GOT3 (cell line): ENCODE measurements at places on chromosomes 5 and 9.

GRCh38 chr9:114034196-114034595, 43.9 kb downstream of the AMBP start:
- no peak for DNase-seq

DNA sequence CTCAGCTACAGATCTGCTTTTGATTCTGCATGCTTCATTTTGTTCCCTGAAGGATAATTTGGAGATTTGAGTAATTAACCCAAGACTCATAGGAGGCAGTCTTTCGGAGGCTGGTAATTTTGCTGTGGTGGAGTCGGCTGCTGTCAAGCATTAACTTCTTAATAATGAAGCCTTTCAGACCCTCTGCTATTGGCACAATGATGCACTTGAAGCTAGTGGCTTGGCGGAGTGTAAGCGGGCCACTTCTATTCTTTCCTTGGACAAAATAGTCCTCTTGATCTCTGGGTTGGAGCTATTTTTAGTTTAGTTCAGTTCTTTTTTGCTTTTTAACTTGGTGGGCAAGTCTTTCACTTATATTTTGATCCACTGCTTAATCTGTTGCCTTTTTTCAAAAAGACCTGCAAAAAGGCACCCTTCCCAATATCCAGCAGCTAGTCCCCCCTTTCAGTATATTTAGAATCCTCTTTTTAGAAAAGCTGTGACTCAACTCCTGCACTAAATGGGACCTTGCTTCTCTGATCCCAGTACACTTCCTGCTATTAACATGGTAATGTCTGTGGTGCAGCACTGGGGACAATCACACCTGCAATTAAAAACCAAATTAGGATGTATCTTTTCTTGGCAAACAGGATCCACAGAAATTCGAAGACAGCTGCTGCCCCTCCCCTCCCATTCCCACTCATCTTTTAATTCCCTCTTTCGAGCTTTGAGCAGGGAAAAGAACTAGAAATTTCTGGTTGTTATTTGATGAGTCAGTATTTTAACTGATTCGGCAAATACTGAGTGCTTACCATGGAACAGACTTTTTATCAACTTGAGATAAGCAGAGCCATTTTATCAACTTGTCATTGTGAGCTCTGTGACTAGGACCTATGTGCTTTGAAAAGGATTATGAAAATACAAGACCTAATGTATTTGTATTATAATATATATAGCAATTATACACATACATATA, 169.4 kb upstream of the ANKRD55 start:
- DNase-seq: no peak

DNA sequence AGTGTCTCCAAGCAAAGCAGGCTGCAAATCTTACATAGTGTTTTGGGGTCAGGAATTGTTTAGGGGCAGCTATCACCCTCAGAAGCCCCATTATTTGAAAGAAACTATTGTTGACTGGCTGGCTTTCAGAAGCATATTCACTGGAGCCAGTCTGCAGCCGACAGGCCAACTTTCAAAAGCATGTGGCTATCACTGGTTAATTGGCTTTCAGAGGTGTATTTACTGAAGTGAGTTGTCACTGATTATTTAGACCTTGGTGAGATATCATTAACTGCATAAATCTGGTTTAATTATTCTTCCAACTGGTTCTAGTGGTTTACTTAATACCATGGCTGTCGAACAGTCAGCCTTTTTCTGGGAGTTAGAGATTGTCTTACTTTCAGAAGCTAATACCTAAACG, 247.0 kb downstream of the CWC27 start:
- DNase-seq: no peak

GRCh38 chr9:106218427-106218826, 524.1 kb downstream of the TMEM38B start:
- no peak for DNase-seq

- no peak for DNase-seq
These were observed 169.2 kb downstream of the SLC12A2 start for GRCh38 chr5:128252756-128253155.

- DNase-seq: no peak
These were observed 130.0 kb upstream of the CDKN2B start for GRCh38 chr9:22138956-22139660.

DNA sequence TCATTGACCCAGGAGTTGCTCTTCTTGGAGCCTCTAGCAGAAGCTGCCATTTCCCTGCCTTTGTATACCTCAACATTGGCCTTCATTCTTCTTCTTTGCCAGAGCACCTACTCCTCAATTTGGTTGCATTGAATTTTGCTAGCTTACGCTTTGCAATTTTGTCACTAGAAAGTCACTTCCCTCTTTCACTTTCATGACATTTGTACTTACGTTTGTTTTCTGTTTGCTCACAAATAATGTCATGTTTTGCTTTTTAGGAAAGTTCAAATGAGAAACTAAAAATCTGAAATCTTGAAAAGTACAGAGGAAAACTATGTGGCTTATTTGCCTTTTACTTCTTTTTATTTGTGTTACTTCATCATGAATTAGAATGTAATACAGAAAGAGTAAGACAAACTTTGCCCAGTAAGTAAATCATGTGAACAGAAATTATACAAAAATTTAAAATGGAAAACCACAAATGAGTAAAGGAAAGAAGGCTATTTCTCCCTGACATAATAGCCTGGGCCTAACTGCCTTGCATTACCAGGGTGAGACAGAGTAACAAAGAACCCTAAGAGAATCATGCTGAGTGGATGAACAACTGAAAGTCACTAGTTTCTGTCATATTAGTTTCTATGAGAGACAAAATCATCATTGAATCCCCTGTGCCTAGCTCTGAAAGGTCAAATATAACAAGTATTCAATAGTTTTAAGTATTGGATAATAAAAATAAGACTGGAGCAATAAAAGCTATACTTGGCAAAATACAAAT, 7.4 kb upstream of the IFNA1 start:
- no peak for DNase-seq

DNA sequence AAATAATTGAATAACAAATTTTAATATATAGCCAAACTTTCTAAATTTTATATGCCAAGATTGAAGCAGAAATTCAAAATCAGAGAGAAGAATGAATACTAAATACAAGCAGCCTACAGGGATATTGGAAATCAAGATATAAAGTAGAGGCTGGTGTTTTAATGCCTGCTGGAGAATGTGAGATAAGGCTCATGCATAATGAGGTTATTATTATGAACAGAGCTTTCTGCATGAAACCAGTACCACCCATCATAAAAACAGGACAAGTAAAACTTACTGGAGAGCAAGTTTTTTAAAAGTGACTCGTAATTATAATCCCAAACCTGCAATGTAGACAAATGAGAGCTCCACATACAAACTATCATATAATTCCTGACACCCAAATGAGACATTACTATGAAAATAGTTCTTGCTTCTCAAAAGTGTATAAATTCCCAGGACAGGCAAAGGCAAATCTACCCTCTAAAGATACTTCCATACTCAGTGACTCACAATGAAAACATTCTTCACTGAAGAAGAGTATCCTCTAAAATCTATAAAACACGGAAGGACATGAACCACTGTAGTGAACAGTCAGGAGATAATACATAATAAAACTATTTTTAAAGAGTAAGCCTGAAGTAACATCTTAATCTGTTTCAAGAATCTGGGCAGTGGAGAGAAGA, 532.0 kb upstream of the GRAMD2B start:
- no peak for DNase-seq

- no peak for DNase-seq
These were observed 106.0 kb downstream of the CWC27 start for GRCh38 chr5:64874753-64875152.

DNA sequence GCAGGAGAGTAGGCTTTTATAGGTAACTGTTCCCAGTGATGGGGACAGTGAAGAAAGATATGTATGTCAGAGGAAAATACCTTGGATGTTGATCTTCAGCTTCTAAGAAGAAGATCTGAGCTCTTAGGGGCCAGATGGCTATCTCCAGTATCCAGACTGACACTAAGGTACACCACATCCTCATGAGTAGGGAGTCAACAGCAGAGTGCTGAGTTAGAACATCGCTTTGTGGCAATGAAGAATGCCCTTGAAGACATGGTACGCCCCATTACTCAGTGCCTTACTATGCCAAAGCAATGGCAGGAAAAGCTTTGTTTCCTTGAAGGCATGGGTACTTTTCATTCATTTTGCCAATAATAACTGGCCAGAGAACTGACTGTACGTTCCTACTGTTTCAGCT, 263.7 kb downstream of the CEMIP2 start:
- no peak for DNase-seq

DNA sequence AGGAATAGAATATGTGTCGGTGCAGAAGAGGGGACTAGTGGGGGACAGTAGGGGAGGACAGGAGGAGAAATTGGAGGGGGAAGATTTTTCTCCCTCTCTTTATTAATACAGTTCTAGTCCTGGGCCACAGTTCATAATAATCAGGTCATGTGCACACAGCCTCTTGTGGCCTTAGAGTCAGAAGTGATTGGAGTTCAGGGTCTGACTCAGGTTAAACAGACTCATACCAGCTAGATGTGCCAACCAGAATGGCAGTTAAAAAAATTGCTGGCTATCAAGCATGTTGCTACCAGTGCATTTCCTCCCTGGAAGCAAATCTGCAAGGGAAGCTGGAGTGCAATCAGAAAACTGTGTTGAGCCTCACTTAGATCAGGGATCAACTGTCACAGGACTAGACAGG, 132.7 kb upstream of the MAP1B start:
- no peak for DNase-seq

GRCh38 chr5:100861148-100861547, 41.9 kb downstream of the ST8SIA4 start:
- DNase-seq: no peak

GRCh38 chr5:124678468-124678867, 68.0 kb downstream of the ZNF608 start:
- DNase-seq: no peak

- DNase-seq: no peak
These were observed 87.5 kb upstream of the AGXT2 start for GRCh38 chr5:35135239-35135700.

DNA sequence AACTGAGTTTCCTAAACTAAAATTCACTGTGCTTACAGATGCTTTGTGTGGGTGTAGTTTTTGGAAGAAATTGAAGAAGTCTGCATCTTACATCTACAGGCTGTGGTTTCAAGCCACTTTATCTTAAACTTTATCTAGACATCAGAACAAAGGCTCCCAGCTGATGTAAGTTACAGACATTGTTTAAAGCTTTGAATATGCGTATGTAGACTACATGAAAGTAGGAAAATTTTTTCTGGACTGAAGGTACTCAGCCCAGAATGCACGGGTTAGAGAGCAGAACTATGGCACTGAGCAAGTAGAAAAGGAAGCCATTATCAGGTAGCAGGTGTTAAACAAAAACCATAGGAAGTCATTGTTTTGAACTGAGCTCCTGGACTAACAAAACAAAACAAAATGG, 185.4 kb downstream of the TTC39B start:
- DNase-seq: no peak

DNA sequence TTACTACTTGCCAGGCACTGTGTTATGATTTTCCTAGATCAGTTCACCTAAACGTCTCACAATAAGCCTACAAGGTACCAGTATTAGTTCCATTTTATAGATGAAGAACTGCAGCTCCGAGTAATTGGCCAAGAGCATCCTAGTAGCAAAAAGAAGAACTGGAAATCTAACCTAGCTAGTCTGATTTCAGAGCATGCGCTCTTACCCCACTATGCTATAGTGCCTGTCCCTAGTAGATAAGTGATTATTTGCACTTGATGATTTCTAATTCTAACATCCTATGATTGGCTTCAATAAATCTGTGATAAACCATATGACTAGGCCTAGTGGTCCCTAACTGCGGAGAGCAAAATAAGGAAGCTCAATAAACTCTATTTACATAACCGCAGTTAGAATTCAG, 7.1 kb upstream of the PLAC8L1 start:
- no peak for DNase-seq

DNA sequence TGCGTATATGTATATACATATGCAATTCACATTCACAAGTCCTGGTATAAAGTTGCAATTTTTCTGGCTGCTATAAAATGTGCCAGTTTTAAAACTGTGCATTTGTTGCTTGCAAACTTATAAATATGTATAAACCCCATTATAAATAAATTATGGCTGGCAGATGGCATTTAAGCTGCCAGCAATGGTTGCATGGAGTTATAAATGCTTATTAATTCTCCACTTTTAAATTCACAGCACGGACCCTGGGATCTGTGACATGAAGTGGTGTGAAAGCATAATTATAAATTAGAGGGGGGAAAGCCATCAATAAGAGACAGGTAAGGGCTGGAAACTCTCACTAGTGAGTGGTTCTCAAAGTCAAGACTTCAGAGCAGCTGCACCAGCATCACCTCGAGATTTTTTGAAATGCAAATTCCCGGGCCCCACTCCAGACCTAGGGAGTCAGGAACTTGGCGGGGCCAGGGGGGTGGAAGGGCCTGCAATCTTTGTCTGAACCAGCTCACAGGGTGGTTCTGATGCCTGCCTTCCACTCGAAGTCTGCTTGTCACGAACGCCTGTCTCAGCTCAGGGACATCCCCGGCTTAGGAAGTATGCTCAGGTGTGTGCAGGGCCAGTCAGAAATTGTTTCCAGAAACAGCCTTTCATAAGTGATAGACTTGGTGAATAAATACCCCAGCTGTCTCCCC, 16.9 kb downstream of the S1PR3 start:
- DNase-seq: no peak

DNA sequence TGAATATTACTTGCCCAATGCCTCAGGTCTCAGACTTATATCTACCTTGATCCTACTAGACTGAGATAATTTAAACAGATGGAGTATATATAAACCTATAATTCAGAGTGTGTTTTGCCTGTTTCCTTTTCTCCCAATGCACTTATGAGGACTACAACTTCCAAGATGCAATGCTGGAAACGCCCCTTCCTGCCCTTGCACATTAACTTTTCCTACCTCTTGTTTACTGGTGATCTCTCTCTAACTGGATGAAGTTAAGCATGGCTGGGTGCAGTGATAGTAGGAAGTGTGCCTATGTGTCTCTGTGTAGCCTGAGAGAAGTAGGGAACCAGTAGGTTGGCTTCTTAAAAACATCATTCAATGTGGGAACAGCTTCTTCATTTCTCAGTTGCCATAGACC, 115.2 kb downstream of the SVEP1 start:
- no peak for DNase-seq

DNA sequence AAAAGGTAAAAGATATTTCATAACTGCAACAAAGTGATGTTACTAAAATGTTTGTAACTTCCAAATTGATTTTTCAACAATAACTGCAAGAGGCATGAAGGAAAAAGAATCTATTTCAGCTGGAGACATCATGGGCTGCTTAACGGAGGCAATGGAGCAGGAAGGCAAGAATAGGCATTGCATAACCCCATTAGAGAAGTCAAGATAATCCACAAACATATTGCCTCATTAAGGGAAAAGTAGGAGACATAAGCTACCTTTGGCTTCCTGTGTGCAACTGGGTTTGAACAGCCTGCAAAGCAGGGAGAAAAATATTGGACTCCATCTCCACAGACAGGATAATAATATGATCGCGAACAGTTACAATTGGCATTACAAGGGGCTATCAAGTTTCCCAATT, 46.7 kb downstream of the SLCO4C1 start:
- DNase-seq: no peak

- DNase-seq: no peak
These were observed 13.6 kb downstream of the NIPAL4 start for GRCh38 chr5:157473383-157474320.

DNA sequence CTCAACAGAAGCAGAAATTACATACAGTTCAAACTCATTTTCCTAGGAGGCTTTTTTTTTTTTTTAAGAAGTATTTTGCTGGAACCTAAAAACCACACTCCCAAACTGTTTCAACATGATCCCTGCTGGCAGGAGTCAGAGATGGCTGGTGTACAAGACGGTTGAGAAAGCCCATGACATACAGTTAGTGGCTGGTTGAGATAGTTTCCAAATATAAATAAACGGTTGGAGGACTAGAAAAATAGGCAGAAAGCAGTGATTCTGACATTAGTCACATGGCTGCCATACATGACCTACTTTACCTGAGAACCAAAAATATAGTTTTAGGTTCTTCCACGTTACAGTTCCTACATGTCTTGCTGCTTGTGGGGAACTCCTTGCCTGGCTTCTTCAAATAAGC, 31.7 kb upstream of the BASP1 start:
- DNase-seq: peak; percentile 29
